ENCODE measurements at places on chromosomes 7 and 10.

DNA sequence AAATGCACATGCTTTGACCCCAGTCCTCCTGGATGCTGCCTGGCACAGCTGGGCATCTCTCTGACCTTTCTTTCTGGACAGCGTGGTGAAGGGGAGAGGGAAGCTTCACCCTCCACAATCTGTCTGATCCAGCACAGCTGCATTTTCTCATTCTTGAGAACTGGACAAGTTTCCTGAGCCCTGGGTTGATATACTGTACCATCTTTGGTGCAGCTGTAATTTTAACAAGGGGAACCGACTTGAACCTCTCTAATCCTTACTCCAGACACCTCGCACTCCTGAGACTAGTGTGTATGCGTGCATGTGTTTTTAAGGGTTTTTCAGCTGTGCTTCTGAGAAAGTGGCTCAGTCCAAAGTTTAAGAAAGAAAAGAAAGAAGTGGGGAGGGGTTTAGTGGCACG is 655.7 kb downstream of the INHBA start:
- no peak for DNase-seq

DNA sequence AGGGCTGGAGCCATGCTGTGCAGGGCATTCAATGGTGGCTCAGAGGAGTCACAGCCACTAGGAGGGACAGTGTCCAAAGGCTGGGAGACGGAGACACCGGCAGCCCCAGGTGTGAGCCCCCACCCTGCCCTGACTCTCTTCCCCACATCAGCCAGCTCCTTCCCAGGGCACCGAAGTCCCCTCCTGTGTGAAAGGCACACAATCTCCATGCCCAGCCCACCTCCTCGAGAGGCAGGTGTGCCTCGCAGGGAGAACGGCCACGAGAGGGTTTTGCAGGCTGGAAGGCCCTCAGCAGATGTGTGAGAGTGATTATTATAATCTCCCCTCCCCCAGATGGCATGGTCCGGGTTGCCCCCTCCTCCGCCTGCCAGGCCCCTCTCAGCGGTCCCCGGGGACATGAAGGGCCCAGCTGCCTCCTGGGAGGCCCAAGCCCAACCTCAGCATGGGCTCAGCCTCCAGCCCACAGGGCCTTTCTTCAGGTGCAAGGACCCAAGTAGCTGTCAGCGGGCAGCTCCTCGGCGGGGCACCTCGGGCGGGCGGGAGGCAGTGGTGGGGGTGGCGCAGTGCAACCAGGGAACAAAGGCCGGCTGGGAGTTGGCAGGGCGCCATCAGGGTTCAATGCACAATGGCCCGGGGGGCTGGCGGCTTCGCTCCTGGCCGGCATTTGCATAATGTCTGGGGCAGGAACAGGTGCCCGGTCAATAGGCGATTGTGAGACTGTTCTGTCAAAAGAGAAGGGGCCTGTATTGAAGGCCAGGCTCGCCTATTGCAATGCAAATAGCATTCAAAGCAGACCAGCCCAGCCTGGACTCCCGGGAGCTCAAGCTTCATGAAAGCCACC is 155.3 kb upstream of the ZMIZ1 start:
- no peak for DNase-seq

- no peak for DNase-seq
Observed at GRCh38 chr10:125441151-125441550, 241.8 kb downstream of the TEX36 start.

GRCh38 chr10:60513281-60513680 is 123.6 kb upstream of the ANK3 start:
- no peak for DNase-seq

- DNase-seq, result no peak
Observed at GRCh38 chr10:60578217-60578616, 188.5 kb upstream of the ANK3 start.

GRCh38 chr7:142669074-142669654 is 80.1 kb upstream of the PRSS1 start:
- no peak for DNase-seq

GRCh38 chr10:68938117-68938516 is 17.9 kb upstream of the DDX21 start:
- no peak for DNase-seq

- no peak for DNase-seq
Observed at GRCh38 chr10:116069856-116070255, 203.2 kb downstream of the GFRA1 start.

DNA sequence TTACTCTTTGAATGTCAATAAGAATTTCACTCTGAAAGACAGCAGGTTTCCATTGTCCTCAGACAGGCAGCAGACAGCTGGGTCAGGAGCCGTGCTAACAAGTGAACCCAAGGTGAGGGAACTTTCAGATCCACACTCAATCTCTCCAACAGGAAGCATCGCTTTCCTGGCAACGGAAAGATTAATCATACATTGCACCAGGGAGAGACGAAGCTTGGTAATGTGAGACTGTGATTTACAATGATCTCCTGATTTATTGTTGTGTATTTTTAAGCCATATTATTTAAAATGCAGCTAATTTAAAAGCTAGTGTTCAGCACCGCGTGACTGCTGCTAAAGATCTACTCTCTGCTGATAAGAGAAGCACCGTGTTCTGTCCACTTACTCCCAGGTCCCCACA is 17.5 kb upstream of the NOM1 start:
- DNase-seq, result no peak

GRCh38 chr10:96685306-96685705 is 35.0 kb downstream of the PIK3AP1 start:
- DNase-seq, result no peak

DNA sequence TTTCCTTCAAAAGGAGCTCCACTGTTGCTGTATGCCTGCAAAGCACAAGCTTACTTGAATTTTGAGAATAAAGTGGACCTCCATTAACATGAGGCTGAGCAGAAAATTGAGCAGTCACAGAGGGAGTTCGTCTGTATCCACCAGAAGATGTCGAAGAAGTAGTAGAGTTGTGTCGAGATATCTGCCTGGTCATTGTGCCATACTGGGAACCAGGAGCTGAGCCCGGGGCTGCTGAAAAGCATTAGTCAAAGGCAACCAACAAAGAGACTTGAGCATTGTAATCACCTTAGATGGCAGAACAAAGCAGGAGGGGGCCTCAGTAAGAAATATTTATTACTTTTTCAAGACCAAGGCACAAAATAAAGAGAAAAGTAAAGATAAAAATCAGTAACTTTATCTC is 61.5 kb downstream of the PDSS1 start:
- DNase-seq, result no peak

- DNase-seq, result no peak
Observed at GRCh38 chr7:44767912-44768627, 19.4 kb downstream of the ZMIZ2 start.

DNA sequence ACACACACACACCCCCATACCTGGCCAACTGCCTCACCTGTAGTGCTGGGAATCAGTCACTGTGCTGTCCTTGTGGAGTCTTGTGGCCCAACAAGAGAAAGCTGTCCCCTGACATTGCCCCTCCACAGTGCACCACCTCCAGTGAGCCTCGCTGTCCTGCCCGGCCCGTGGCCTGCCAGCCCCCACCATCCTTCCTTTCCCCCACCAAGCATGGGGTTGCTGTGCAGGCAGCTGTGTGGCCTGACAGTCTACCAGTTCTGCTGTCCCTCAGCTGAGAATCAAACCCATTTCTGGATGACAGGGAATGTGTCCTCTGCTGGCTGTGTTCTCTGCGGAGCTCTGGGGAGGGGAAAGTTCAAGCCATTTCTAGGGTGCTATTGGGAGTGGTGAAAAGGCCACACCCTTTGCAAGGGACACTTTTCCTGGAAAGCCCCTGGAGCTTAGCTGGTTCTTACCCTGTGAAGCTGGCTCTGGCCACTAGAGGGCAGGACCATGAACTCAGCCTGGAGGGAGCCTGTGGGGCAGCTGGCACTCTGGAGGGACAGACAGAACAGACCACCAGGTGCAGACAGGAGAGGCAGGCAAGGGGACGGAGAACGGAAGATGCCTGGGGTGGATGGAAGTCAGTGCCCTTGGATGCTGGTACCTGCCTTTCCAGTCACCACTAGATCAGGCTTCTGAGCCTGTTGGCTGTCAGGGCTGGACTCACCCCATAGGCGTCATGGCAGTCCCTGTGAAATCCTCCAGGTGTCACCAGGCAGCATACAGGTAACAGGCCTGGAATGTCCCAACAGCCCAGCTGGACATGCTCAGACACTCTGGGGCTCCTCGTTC is 10.5 kb upstream of the MTPAP start:
- DNase-seq, result peak; percentile 9

- DNase-seq, result no peak
Observed at GRCh38 chr10:71818674-71819260, 32.3 kb downstream of the PSAP start.

DNA sequence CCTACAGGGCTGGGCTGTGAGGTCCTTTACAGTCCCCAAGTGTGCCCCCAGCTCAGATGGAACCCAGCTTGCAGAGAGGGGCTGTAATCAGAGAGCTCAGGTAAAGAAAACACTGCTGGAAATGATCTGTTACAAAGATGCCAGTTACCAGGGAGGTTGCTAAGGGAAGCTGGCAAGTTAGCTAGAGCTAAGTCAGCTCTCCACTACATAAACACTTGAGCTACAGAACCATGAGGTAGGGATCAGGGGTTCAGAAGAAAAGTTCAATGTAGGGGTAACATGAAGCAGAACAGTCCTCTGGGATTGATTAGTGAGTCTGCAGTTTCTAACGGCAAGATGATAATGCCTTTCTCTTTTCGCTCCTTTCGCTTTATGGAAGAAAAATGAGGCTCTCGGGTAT is 53.1 kb upstream of the TM9SF3 start:
- DNase-seq, result no peak

- DNase-seq, result no peak
Observed at GRCh38 chr10:131320860-131321604, 9.5 kb upstream of the TCERG1L start.

DNA sequence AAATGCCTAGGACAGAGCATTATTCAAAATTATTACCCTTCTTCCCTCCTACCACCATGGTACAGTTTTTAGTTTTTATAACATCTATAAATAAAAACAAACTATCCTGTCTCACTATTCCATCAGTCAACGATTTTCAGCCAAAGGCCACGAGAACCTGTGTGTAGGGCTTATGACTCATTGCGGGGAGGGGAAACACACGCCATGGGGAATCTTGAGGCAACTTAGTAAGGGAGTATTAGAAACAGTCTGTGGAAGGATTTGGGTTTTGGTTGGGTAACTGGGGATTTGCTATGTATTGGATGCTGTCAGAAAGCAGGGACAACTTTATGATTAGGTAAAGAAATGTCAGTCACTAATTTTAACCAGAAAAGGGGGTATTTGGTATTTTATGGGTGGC is 14.7 kb downstream of the GPR141 start:
- no peak for DNase-seq

DNA sequence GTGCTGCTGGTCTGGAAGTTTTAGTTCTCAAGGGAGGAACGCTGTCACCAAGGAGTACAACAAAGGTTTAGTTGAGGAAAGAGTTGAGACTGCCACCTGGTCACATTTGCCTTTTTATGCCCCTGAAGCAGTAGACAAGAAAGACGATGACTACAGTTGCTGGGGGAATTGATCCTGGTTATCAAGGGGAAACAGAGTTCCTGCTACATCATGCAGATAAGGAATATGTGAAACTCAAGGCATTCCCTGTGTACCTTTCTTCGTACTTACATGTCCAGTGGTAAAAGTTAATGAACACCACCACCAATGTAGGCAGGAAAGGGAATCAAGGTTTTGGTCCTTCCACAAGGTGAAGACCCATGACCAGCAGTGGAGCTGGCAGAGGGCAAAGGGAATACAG is 31.8 kb downstream of the SLC35B4 start:
- no peak for DNase-seq

DNA sequence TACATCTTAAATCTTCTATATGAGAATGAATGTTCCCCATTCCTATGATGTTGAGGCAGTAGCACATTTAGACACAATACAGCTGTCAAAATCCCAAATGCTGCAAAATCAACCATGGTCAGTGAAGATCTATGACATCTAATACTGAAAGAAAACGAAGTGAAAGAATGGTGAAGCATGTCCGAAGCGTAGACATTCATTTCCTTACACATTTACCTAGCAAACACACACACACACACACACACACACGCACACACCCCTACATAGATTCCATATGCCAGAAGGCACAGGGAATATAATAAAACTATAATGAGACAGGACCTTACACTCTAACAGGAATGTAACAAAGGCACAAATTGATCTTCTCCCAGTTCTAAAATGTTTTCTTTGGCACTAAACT is 32.5 kb downstream of the CCDC6 start:
- no peak for DNase-seq

GRCh38 chr10:69816521-69816920 is 14.8 kb downstream of the COL13A1 start:
- DNase-seq, result no peak

- no peak for DNase-seq
Observed at GRCh38 chr7:41164440-41164839, 538.5 kb downstream of the INHBA start.

DNA sequence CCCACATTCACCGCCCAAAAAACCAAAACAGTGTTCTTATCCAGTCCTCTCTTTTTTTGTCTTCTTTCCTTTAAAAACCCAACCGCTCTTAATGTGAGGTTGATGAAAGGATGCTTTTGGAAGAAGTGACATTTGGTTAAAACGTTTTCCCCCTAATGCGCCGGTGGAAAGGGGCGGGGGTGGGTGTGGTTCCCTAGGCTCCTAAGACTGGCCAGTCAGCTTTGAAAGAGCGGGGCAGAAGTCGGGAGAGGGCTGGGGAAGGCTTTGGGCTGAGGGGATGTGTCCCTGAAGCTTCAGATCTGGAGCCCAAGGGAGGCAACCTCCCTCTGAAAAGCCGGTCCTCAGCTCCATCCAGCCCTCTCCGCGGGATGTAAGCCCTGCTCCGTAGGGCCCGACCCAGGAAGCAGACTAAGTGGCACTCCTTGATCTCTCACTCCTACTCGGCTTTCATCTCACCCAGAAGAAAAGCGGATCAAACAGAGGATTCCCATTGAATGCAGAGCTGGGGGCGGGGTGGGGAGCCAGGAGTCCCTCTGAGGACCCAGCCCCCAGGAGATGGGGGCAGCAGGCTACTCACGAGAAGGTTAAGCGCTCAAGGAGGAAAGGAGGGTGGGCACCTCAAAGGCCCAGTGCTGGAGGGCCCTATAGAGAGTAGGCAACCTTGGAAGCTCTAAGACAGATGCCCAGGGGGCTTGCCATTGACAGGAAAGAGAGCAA is 2.4 kb upstream of the EVX1 start:
- DNase-seq, result no peak

DNA sequence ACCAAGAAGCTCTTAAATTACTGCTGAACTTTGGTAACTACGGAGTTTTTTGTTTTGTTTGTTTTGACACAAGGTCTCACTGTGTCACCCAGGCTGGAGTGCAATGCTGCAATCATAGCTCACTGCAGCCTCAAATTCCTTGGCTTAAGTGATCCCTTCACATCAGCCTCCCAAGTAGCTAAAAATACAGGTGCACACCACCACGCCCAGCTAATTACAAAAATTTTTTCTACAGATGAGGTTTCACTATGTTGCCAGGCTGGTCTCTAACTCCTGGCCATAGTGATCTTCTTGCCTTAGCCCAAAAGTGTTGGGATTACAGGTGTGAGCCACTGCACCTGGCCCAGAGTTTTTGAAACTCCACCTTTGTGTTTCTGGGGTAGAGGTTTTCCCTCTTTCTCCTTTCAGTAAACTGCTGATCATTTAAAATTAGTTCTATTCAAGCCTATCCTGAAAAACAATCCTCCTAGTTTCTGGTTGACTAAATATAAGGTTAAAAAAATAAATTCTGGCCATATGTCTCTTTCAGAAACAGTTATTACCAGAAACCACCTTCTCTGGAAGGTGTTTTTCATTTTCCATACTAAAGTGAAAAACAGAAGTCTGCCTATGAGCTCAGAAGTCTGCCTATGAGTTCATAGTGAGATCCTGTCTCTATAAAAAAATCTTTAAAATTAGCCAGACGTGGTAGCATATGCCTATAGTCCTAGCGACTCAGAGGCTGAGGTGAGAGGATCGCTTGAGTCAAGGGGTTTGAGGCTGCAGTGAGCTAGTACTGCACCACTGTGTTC is 63.9 kb downstream of the VOPP1 start:
- DNase-seq, result no peak

Data from activated CD8-positive, alpha-beta memory T cell treated with anti-CD3 and anti-CD28 coated beads for 1 hour (primary cell).